ENCODE measurements at places on chromosomes 4 and X.

DNA sequence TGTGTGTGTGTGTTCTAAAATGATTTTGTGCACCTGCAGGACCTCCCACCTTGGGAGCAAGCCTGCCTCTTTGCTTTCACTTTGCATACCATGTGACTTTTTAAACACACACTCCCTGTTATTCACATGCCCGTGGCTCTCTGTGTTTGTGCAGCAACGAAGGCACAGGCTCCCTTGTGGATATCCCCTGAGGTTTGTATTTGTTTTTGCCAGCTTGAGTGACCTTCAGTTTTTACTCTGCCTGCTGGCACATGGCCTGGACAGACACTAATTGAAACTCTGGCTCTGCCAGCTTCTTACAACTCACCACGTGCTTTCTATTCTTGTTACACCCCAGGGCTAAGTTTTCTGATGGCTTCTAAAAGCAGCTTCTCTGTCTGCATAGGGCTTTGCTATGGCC lies 885.8 kb downstream of the SH3BGRL start:
- no peak for DNase-seq

- no peak for DNase-seq
These were observed 51.0 kb downstream of the FAT4 start for GRCh38 chr4:125365731-125366130.

DNA sequence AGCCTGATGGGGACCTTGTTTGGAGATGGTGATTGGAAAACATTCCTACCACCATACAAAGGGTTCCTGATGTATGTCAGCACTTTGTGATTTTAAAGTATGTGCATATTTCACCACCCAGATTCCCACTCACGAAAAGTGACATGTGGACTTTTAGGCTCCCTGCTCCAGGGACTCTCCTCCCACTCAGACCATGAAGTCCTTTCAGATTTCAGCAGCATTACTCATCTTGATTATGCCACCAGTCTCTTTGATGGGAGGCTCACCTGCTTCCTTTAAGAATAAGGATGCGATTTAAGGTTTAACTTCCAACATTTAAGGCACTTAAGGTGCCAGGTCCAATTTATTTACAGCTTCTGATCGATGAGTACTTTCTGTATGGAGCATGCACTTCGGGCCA lies 204.4 kb downstream of the PPARGC1A start:
- DNase-seq, result no peak

- DNase-seq, result no peak
These were observed 28.7 kb upstream of the HPGDS start for GRCh38 chr4:94371290-94371689.

GRCh38 chr4:109046471-109047201 lies 255.8 kb downstream of the COL25A1 start:
- no peak for DNase-seq

All from stimulated activated CD4-positive, alpha-beta T cell treated with anti-CD3 and anti-CD28 coated beads, Interleukin-1b, Interleukin-23, amount 100 ng/mL, for 4 hours (primary cell).